CD4-positive, alpha-beta T cell treated with Interleukin-10 for 1 hour (primary cell): ENCODE measurements at places on chromosomes 5 and 9.

DNA sequence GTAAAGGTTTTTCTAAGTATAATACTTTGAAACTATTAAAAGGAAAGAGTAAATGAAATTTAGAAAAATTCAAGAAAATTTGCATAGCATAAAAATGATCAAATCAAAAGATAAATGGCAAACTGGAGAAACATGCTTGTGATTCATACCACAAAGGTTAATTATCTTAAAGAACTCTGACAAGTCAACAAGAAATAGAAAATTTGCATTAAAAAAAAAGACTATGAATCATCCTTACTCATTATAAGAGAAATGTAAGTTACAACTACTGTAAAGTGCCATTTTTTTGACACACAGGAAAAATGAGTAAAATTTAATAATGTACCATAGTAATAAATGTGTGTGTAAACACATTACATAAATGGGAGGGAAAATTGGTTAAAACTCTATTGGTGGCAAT is 624.4 kb upstream of the C9orf72 start:
- no peak for DNase-seq

- no peak for DNase-seq
Observed at GRCh38 chr9:110111868-110112267, 96.1 kb downstream of the C9orf152 start.

- no peak for DNase-seq
Observed at GRCh38 chr9:34555002-34555348, 32.2 kb upstream of the ENHO start.

DNA sequence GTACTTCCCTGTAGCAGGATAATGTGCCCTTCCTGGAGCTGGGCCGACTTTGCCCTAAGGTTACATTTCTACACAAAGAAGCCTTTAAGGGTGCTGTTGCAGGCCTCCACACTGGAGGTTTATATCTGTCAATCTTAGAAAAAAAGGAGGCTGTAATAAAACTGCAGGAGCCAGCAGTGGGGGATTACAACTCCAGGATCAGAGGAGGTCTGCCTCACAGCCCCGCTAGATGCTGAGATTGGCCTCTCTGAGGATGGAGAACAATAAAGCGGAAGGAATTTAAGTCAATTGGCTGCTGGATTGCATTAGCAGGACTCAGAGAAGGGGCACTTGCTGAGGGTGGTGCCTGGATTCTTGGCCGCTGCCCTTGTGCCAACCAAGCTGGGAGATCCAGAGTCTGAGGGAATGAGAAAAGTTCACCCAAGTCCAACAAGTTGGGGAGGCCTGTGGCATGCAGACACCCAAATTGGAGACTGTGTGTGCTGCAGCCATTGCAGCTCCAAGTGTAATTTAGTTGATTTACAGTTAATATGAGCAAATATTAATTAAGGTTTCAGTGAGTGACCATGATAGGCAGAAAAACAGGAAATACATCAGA is 99.0 kb upstream of the SSBP2 start:
- DNase-seq, result no peak

- no peak for DNase-seq
Observed at GRCh38 chr5:90602681-90603080, 44.1 kb downstream of the ADGRV1 start.

- peak; percentile 60 for DNase-seq
Observed at GRCh38 chr9:126317513-126317912, 9.1 kb upstream of the MVB12B start.

DNA sequence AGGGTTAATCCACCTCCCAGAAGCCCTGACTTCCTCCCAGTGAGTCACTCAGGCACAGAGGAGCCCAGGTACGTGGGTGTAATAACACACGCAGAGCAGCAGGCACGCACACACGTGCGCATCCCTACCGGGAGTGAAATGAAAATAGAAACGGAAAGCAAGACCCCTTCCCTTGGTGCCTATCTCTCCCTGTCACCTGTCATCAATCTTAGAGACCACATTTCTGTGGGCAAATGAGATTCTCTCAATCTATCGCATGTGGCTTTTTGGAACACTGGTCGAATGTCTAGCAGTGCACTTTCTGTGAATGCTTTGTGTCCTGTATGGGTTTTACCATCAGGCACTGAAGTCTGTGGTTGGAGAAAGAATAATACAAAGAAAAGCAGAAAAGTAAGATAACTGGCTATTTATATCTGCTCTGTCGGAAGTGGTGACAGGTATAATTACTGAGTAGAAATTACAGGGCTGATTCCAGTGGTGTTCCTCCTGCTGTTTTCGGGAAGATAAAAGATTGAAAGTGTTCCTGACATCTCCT is 137.7 kb upstream of the GRIA1 start:
- peak; percentile 19 for DNase-seq

- DNase-seq, result no peak
Observed at GRCh38 chr5:132681983-132682382, 8.2 kb downstream of the IL4 start.

DNA sequence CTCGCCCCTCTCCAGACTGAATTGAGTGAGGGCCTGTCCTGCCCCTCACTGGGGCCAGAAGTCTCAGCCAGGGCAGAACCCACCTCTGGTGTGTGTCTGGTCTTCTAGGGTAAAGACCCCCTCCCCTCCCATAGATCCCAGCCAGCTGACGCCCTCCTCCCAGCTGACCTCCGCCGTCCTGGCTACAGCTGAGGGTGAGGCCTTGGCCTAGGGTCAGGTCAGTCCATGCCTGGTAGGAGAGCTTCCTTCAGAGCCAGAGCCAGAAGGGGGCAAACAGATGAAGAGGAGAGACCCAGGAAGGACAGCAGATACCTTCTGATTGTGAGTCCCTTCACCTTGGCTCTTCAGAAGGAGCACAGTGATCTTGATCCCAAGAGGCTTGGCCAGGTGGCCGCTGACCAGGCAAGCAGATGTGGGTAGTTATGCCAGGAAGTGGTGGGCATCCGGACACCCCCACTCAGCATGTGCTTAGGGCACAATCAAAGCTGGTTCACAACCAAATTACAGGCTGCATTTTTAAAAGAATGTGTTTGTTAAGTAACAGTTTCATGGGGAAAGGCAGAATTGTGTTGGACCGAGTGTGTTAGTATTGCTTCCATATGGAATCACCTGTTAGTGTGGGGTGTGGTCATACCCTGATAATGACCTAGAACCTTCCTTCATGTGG is 29.9 kb downstream of the JADE2 start:
- DNase-seq, result no peak

DNA sequence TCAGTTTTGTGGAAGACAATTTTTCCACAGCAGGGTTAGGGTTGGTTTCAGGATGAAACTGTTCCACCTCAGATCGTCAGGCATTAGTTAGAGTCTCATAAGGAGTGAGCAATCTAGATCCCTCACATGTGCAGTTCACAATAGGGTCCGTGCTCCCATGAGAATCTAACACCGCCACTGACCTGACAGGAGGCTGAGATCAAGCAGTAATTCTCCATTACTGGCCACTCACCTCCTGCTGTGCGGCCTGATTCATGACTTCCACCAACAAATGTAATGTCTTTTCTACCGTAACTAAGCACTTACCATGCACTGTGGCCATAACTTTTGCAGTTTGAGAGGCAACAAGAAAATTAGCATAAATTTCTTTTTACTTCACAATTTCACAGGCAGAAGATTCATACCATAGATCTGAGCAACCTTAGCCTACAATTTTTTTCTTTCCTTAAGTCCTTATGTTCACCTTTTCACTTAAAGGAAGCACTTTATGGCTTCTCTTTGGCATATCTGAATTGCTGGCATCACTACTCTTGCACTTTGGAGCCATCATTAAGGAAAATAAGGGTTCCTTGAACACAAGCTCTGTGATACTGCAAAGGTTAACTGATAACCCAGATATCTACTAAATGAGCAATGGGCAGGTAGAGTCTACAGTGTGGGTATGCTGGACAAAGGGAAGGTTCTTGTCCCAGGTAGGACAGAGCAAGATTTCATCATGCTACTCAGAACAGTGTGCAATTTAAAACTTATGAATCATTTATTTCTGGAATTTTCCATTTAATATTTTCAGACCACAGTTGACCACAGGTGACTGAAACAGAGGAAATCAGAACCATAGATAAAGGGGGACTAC is 83.0 kb upstream of the IFNK start:
- no peak for DNase-seq

DNA sequence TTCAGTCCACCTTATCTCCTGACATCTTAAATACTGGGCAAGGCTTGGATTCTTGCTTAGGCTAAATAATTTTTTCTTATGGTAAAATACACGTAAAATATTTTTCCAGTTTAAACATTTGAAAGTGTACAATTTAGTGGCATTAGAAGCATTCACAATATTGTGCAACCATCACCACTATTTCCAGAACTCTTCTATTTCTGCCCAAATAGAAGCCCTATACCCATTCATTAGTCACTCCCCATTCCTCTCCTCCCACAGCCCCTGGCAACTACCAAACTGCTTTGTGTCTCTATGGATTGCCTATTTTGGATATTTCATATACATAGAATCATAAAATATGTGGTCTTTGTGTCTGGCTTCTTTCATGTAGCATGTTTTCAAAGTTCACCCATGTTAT is 57.6 kb downstream of the IL31RA start:
- no peak for DNase-seq

GRCh38 chr5:34022121-34022705 is 14.4 kb upstream of the AMACR start:
- peak; percentile 13 for DNase-seq

DNA sequence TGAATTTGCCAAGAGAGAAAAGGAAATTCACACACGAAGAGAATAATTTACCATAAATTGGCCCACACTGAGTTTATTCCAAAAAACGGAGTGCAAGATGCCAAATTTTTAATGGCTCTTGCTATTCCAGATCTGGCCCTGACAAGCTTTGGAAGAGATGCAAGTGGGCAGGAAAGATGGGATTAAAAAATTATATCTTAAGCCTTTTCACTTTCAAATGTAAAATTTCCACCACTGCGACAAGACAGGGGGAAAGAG is 352.4 kb downstream of the GLIS3 start:
- no peak for DNase-seq

GRCh38 chr5:142024771-142025304 is 12.0 kb upstream of the GNPDA1 start:
- DNase-seq, result peak; percentile 85

GRCh38 chr9:87382900-87383299 is 114.8 kb upstream of the DAPK1 start:
- DNase-seq, result no peak

DNA sequence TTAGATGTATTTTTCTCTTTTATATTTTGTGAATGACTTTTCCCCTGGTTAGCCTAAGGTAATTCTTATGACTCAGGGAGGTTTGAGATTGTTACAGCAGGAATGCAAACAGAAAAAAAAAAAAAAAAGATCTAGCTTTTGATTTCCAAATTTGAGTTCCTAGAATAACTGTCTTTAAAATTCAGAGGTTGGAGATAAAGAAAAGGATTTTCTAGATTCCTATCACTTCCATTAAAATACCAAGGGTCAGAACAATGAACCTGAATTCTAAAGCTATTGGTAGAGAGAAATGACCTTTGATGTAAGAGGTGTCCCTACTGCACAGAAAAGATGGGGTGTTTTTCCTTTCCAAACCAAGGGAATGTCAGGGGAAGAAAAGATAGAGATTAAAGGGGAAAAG is 262.5 kb downstream of the DOCK8 start:
- no peak for DNase-seq

DNA sequence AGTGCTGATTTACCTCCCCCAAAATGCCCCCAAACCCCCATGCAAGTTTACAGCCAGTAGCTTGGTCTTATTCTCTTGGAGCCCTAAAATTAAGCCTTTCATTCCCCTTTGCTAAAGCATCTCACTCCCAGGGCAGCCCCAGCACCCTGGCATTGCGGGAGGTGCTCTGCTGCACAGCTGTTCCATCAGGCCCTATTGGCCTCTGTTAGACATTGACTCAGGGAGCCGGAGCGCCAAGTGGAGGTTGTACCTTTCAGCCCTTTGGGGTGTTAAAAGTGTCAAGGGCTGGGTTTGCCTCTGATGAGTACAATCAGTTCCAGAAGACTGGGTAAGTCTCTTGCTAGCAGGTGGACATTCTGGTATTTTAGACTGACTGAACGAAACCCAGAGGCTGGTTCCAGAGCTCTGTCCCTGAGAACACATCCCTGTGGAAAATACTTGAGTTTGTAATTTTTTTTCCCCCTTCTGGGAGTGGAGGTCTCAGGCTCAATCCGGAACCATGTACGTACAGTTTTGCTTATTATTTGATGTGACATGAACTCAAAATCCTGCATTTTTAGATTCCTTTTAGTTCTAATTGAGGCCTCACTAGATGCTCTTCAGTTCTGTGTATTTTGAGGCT is 102.4 kb downstream of the UBE2R2 start:
- DNase-seq, result no peak

DNA sequence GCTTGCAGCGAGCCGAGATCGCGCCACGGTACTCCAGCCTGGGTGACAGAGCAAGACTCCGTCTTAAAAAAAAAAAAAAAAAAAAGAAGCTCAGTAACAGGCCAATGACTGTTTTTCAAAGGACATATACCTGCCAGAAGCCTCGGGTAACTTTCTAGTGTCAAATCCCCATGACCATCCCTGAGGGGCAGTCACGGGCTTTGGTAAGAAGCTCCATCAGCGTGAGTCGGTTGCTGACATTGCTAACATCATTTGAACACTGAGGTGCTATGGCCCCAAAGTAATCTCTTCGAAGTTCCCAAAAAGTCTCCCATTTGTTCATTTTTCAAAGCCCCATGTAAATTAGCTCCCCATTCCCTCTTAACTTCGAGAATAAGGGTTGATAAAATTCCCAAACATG is 11.6 kb downstream of the NAIP start:
- DNase-seq, result no peak

- no peak for DNase-seq
Observed at GRCh38 chr5:2307631-2308030, 424.9 kb upstream of the IRX4 start.

- no peak for DNase-seq
Observed at GRCh38 chr5:142547445-142548380, 138.2 kb downstream of the FGF1 start.

- DNase-seq, result no peak
Observed at GRCh38 chr5:61496860-61497259, 164.8 kb downstream of the ZSWIM6 start.

GRCh38 chr9:34988218-34989002 is 1.1 kb upstream of the DNAJB5 start:
- peak; percentile 74 for DNase-seq

- DNase-seq, result no peak
Observed at GRCh38 chr5:164741376-164741775, 1236.0 kb downstream of the MAT2B start.

GRCh38 chr5:151086192-151086869 is 5.5 kb upstream of the TNIP1 start:
- no peak for DNase-seq

- DNase-seq, result no peak
Observed at GRCh38 chr5:111774525-111774924, 17.5 kb upstream of the NREP start.

- no peak for DNase-seq
Observed at GRCh38 chr9:91376239-91376638, 14.5 kb upstream of the AUH start.

- no peak for DNase-seq
Observed at GRCh38 chr5:141488591-141489561, at the start of gene PCDHGC5. TSS of gene PCDHGC5 (plus strand) at chr5:141489081. CDS start at chr5:141489241, 160 bp downstream.

DNA sequence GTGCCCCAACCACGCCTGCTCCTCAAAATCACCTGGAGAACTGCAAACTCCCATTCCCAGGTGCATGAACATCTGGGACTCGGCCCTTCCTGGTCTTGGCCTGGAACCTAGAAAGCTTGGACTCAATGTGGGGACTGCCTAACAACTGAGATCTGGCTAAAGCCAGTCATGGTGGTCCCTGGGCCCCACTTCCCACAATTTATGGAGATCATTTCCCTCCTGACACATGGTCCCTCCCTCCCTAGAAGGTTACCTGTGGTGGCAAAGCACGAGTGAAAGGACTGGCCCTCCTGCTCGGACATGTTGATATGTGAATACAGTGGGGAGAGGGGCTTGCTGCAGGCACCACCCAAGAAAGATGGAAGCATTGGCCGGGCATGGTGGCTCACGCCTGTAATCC is 18.8 kb downstream of the BICD2 start:
- DNase-seq, result no peak

- no peak for DNase-seq
Observed at GRCh38 chr9:107562798-107563197, 73.2 kb upstream of the KLF4 start.
